ENCODE measurements at places on chromosomes 1 and 21.

DNA sequence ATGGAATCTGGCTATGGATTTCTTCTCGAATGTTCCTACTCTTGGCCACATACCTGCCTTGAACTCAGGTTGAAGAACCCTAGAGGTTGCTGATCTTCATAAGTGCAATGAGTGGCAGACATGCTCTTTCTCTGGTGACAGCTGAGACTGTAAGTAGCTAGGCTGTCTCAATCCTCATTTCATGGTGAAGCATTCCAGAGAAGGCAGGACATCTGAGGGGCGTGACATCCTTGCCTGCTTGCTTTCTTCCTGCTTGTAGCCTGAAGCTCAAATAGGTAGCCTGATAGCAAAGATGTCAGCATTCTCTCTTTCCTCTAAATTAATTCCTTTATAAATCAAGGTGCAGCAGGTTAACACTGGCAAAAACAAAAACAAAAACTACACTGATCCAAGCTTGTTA lies 114.6 kb upstream of the MAGI3 start:
- DNase-seq: no peak

- no peak for DNase-seq
Observed at GRCh38 chr1:200895801-200896530, 1.3 kb downstream of the INAVA start.

GRCh38 chr1:27122652-27123051 lies 32.3 kb downstream of the SLC9A1 start:
- DNase-seq: no peak

- DNase-seq: no peak
Observed at GRCh38 chr1:59071876-59072582, 224.9 kb upstream of the FGGY start.

GRCh38 chr1:46422261-46422871 lies 28.2 kb downstream of the FAAH start:
- no peak for DNase-seq

DNA sequence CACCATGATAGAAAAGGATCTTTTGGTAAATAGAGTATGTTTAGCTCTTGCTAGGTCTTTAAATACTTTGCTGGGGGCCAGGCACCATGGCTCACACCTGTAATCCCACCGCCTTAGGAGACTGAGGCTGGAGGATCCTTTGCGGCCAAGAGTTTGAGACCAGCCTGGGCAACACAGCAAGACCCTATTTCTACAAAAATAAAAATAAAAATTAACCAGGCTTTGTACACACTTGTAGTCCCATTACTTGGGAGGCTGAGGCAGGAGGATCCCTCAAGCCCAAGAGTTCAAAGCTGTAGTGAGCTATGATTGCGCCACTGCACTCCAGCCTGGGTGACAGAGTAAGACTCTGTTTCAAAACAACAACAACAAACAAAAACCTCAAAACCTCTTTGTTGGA lies 1.1 kb upstream of the KCNE2 start:
- no peak for DNase-seq

DNA sequence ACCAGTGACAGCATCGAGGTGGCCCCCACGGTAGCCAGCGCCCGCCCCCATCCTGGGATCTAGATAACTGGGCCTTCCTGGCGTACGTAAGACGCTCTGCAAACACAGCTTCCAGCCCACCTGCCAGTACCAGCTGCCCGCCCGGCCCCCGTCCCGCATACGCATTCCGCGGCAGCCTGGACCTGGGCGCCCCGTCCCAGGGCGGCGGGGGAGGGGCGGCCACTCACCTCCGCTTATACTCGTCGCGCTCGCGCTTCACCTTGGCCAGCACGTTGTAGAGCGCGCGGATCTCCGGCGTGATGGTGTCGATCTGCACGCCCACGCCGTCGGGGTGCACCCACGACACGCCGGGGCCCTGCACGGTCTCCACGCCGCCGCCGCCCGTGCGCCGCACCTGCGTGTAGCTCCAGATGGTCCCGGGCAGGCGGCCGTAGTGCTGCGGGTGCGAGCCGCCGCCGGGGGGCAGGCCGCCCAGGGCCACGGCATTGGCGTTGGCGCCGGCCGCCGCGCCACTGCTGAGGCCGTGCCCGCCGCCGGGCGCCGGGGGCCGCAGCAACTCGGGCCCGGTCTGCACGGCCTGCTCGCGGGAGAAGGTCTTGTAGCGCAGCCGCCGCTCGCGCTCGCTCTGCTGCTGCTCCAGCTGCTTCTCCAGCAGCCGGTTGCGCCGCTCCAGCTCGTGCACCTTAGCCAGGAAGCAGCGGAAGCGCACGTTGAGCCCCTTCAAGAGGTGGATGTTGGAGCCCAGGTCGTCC lies 859 bp downstream of the IFFO2 start:
- peak; percentile 44 for DNase-seq

- DNase-seq: no peak
Observed at GRCh38 chr1:25117233-25117823, 115.0 kb downstream of the SYF2 start.

- no peak for DNase-seq
Observed at GRCh38 chr1:36433102-36433501, 17.1 kb downstream of the OSCP1 start.

GRCh38 chr21:19807201-19807600 lies 1191.0 kb upstream of the NCAM2 start:
- DNase-seq: no peak

GRCh38 chr1:26225033-26225831 lies 8.8 kb upstream of the CEP85 start:
- DNase-seq: peak; percentile 75

DNA sequence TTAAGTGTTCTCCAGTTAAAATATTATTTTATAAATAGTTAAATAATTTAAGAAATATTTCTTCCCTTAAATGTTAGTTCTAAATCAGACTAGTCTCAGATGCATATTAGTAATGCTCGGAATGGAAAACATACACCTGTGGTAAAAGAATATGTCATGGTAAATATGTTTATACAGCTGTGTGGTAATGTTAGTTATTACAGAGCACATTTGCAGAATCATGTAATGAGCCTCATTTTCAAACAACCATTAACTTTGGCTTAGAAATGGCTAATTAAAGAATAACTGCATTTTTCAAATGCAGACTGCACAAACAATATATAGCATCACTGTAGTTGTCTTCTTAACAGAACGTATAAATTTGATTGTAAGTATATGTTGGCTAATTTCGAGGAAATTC lies 90.3 kb downstream of the DISP1 start:
- no peak for DNase-seq

DNA sequence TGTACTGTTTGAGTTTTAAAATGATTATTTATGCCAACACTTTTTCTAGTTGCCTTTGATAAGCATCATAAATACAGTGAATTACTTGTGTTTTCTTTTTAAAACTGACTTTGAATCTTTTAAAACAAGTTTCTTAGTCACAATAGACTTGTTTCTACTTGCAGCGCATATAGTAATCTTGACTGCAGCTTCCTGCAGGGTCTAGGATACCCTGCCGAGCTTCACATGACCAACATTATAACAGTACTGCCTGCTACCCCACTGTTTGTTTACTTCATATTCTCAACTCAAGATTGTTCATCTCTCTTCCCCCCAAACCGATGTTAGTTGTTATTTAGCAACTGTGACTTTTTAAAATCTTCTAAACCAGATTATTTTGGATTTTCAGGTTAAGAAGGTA lies 751.3 kb upstream of the NEGR1 start:
- no peak for DNase-seq

GRCh38 chr1:179177182-179177581 lies 52.3 kb downstream of the ABL2 start:
- peak; percentile 56 for DNase-seq

DNA sequence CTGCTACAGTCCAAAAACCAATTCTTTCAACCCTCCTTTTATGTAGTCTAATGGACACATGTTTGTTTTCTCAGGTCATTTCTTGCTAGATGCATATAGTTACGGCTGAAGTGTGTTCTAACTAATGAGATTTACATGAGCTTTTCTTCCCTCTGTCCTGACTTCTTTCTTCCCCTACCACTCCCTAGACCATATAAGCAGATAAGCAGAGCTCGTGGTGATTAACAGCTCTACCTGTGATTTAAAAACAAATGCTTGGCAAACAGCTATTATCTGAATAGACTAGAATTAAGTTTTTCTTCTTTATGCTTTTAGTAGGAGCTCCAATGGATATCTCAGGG lies 18.6 kb downstream of the KHDRBS1 start:
- no peak for DNase-seq

GRCh38 chr1:26711777-26712176 lies 16.0 kb downstream of the ARID1A start:
- DNase-seq: no peak

GRCh38 chr1:30133414-30134055 lies 589.9 kb downstream of the MATN1 start:
- no peak for DNase-seq

- peak; percentile 84 for DNase-seq
Observed at GRCh38 chr1:206461602-206462455, 8.4 kb upstream of the IKBKE start.

GRCh38 chr21:29441651-29442050 lies 142.9 kb downstream of the BACH1 start:
- no peak for DNase-seq

DNA sequence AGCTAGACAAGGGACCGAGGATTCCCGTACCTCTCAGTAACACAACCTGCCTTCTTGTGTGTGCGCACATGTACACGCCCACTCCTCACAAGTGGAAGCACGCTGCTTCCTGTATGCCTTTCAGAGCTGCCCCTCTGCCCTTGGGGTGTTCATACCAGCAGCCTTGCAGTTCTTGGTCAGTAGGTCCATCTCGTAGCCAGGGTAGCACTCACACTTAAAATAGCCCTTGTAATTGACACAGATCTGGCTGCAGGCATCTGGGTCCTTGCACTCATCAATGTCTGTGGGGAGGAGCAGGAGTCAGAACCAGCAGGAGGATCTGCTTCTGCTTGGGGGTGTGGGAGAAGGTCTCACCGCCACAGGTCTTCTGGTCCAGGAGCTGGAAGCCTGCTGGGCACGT lies 32.6 kb upstream of the MAGOH start:
- no peak for DNase-seq

DNA sequence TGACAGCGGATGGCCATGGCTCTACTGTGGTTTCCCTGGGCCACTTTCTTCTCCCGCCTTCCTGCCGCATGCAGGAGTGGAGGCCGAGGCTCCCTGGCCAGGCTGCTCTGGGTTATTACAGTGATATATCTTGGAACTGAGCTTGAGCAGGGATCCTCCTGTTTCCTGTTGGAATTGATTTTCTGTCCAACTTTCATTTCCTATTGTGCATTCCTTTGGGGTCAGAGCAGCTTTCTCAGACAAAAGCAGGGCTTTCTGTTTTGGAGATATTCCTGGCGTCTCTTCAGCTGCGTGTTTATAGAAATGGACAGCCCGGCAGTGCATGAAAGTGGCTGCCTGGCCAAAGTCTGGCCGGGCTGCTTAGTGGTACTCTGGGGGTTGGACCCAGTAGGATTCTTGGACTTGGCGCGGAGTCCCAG lies 146.4 kb downstream of the KIF26B start:
- DNase-seq: peak; percentile 66

DNA sequence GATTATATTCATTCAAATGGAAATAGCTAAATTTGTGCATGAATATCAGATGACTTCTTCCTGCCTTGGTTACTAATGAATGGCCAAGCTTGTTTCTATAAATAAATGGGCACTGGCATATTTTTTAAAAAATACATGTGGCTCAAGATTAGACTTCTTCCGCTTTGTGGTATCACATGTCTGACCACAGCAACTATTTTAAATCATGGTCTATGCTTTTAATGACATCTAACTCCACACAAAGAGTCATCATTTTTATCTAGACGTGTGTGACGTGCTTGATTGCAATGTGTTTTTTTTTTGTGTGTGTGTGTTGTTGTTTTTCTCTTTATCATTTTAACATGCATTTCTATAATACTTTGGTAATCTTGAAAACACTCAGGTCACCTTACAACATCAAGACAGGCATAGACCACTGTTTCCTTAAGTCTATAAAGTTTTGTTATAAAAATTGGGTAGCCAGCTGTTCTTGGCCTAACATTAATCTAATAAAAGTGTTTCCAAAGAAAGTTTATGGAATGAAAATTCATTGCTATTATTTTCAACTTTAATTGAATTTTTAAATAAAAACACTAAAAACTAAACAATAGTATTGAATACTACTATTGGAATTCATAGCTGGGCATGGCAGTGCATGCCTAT lies 29.5 kb downstream of the RGS1 start:
- DNase-seq: no peak

DNA sequence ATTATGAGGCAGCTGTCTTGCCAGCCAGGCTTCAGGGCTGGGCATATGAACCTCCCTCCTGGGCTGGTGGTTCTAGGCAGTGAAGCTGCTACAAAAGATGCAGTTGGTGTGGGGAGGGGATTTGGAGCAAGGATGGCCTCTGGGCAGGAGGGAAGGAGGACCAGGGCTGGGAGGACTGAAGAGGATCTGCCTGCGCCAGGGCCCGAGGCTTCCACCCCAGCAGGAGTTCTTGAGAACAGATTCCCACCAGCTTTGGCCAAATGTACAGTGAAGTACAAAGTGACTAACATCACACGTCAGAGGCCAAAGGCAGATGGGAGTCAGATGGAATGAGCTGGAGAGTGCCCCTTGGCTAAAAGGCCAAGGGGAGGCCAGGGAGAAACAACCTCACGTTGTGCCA lies 62.4 kb downstream of the DDX20 start:
- no peak for DNase-seq

- no peak for DNase-seq
Observed at GRCh38 chr1:236354330-236355147, 39.5 kb upstream of the EDARADD start.

DNA sequence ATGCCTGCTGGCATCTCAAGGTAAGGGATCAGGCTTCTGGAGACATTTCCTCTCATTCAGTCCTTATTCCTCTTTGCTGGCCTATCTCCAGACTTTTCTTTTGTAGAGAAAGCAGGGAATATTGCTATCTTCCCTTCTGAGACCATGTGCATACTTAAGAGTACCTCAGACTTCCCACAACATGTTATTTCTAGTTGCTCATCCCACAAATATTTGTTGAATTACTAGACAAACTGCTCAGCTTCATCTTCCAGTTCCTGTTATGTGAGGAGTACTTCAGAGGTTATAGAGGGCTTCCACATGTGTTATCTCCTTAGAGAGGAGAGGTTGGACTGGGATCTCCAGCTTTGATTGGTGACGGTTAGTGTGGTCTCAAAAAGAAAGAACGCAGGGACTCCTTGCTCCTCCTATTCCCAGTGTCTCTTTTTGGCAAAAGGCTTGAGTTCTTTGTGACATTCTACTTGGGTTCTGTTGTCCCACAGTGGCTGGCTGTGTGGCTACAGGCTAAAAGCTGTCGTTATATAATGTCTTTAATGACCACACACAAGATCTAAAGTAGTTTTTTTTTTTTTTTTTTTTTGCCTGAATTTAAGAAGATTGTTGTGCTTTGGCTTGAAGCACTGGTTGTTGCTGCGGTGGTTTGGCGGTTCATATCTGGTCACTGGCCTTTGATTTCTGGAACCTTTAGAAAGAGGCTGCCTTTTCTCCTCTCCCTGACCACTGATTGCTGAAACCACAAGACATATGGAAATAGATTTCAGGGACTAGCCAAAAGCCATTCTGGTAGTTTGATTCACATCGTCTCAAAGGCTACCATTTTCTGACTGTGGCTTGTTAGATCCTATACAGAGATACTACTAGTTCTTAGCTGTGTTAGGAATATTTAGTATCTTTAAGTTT lies 78.7 kb downstream of the FGGY start:
- DNase-seq: no peak

- no peak for DNase-seq
Observed at GRCh38 chr1:77511440-77511840, 171.0 kb downstream of the ZZZ3 start.

GRCh38 chr1:230173187-230173975 lies 106.3 kb downstream of the GALNT2 start:
- DNase-seq: no peak

- DNase-seq: peak; percentile 61
Observed at GRCh38 chr1:209675565-209676154, 448 bp downstream of the G0S2 start.

GRCh38 chr1:79006564-79006963 lies at the start of gene ADGRL4:
Gene ADGRL4 (minus strand): TSS chr1:79006730. CDS start chr1:79006654, 76 bp downstream.
- DNase-seq: peak; percentile 43

GRCh38 chr1:238489006-238489405 lies 598.3 kb upstream of the ZP4 start:
- DNase-seq: no peak
